ENCODE measurements at places on chromosomes 2 and 18. TPM values are rescaled to one million over a fixed set of nuclear protein-coding genes. Genes with fewer than 3 reads are reported as not detected.

Gene FZD7
- 24.7 TPM for total RNA-seq

Gene SKOR2
- not detected for total RNA-seq

DNA sequence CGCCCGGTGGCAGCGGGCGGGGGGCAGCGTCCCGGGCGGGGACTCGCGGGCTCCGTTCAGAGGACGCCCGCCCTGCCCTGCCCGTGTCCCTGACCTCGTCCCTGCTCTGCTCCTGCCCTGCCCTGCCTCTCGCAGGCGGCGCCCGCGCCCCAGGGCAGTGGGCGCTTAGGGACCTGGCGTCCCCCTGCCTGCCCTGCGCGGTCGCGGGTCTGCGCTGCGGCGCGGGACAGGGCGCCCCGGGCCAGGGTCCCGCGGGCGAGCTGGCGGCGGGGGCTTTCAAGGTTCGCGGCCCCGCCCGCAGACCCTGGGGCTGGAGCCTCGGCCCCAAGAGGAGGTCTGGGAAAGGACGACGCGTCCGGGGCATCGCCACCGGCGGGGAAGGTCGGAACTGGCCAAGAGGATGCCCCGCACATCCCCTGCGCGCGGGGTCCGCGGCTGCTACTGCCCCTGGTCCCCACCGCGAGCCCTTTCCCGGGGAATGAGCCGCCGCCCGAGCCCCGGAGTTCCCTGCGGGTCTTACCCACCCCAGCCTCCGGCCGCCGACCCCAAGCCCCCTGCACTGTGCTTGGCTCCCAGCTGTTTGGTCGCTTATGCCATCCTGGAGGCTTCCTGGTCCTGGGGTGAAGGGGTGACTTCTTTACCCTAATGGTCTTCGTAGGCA is 679 bp downstream of the RNF144A start:
- DNase-seq, result no peak

Gene XDH
- total RNA-seq, result 0.31 TPM

Measured in omental fat pad (tissue), 4 donors.